ENCODE measurements at places on chromosomes 5 and 9.

- H3K27me3 ChIP-seq = no peaks in the 10 kb centered on the region
- H3K36me3 ChIP-seq = peaks cover 15% of the 10 kb centered on the region
- DNase-seq = no peak
- no peak overlapping the region for H3K4me3 ChIP-seq
- no peaks in the 10 kb centered on the region for H3K4me1 ChIP-seq
Measured at GRCh38 chr5:78787783-78788182, 139.2 kb upstream of the LHFPL2 start.

DNA sequence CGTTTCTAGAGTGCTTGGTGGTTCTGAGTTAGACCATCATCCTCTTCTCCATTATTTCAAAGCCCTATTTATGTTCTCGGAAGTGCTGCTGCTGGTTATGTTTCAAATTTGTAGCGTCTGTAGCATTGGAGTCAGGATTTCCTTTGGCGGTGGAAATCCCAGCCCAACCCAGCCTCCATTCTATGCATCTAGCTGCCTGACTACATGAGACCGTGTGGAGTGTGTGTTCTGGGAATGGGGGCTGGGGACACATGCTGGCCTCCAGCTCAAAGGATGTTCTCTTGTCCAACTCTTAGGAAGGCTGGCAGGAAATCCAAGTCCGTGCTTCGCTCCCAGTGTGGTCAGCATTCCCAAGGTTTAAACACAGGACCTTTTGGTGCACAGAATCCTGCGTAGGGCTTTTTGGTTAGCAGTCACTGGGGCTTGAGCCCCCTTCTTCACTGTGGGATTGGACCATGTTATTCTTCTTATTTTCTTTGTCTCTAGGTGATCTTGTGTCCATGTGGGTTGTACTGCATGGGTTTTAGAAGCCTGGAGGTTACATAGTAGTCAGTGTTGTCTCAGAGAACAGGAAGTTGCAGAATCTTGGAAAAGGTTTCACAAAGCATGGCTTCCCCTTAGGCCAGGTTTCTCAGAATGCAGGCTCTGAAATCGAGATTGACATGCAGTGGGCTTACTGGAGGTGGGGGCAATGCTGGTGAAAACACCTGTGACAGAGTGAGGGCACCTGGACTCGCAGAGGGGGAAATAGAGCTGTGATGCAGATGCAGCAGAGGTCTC, 132.2 kb downstream of the ARHGAP26 start:
- no peaks in the 10 kb centered on the region for H3K27me3 ChIP-seq
- no peaks in the 10 kb centered on the region for H3K4me1 ChIP-seq
- H3K27ac ChIP-seq = peak overlapping the region; percentile 62

DNA sequence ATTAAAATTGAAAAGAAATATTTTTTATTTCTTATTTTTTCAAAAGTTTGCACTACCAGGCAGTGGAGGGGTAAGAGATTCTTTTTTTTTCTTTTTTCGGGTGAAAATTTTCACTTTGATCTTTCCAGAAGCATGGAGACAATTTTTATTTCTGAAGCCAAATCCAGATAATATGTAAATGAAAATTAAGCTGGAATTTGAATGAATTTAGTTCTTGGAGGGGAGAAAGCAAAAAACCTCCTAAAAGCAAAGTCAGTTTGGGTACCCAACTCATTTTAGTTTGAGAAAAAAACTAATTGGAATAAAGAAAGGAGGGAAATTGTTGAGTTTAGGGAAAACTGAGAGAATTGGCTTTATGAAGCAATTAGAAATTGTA, 872 bp downstream of the ZNF618 start:
- DNase-seq = no peak
- H3K27me3 ChIP-seq = peaks cover 8% of the 10 kb centered on the region
- peaks cover 3% of the 10 kb centered on the region for H3K4me1 ChIP-seq
- no peaks in the 10 kb centered on the region for H3K36me3 ChIP-seq
- H3K27ac ChIP-seq = no peak overlapping the region

DNA sequence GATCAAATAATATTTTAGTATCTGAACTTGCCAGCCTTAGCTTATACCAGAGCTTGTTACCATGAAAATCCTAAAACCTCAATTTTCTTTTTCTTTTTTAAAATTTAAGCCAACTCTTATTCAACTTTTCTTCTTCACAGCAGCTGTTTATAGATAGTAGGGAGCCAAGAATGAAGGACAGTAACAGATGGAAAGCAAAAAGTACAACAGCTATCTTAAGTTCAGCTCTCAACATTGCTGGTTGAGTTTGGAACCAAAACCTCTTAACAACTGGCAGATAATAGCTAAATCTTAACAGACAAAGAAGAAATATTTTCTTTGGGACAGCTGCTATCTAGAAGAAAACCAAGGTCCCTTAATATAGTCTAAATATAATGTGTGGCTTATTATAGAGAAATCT, 74.7 kb downstream of the PJA2 start:
- no peak overlapping the region for H3K27ac ChIP-seq
- no peaks in the 10 kb centered on the region for H3K4me1 ChIP-seq
- peaks cover 18% of the 10 kb centered on the region for H3K36me3 ChIP-seq
- no peaks in the 10 kb centered on the region for H3K27me3 ChIP-seq

DNA sequence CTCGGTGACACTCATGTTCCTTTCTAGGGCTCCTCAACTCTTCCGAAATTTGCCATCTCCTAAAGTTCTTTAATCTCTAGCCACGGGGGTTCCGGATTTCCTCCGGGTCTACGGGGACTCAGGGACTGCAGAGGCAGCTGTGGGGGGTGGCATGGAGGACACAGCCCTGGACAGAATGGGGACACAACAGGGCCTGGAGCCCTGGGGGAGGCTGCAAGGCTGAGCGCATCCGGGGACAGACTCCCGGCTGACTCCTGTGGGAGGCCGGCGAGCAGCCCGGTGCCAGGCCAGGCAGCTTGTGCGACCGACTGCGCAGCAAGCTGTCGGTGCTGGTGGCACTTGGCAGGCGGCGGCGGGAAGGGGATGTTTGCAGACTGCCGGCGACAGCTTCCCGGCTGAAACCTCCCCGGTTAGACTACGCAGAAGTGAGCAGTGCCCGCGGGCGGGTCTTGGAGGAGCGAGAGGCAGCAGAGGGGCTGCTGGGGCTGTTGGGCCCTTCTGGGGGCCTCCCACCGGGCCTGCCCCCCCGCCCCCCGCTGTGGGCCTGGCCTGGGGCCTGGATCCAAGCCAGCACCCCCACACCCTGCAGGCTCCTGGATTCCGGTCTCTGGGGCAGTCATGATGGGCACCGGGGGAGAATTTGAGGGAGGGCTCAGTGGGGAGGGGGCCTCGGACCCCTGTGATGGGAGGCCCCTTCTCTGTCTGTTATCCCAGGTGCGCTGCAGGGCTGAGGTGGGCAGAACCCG, 28.7 kb upstream of the UBAC1 start:
- H3K27ac ChIP-seq = no peak overlapping the region
- H3K4me1 ChIP-seq = peaks cover 29% of the 10 kb centered on the region
- no peaks in the 10 kb centered on the region for H3K27me3 ChIP-seq
- peak; percentile 28 for DNase-seq

DNA sequence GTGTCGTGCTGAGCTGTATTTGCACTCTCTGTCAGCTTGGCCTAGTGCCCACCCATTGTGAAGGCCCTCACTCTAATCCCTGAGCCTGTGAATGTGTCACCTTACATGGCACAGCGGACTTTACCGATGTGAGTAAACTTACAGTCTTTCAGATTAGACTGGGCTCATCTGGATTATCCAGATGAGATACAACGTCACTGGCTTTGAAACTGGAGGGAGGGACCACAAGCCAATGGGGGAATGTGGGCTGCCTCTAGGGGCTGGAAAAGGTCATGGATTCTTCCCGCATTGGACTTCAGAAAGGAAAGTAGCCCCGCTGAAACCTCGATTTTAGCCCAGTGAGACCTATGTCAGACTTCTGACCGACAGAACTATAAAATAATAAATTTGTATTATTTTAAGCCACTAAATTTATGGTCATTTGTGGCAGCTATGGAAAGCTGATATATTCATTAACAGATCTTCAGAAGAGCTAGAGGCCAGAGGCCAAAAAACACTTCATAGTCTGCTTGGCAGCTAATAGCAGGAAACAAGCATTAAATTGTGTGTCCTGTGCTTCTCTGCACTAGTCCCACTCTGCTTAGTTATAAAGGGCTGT, 139.0 kb upstream of the GAS1 start:
- no peaks in the 10 kb centered on the region for H3K36me3 ChIP-seq
- DNase-seq = no peak
- H3K27me3 ChIP-seq = peaks cover 25% of the 10 kb centered on the region
- H3K4me1 ChIP-seq = no peaks in the 10 kb centered on the region
- no peak overlapping the region for H3K4me3 ChIP-seq

DNA sequence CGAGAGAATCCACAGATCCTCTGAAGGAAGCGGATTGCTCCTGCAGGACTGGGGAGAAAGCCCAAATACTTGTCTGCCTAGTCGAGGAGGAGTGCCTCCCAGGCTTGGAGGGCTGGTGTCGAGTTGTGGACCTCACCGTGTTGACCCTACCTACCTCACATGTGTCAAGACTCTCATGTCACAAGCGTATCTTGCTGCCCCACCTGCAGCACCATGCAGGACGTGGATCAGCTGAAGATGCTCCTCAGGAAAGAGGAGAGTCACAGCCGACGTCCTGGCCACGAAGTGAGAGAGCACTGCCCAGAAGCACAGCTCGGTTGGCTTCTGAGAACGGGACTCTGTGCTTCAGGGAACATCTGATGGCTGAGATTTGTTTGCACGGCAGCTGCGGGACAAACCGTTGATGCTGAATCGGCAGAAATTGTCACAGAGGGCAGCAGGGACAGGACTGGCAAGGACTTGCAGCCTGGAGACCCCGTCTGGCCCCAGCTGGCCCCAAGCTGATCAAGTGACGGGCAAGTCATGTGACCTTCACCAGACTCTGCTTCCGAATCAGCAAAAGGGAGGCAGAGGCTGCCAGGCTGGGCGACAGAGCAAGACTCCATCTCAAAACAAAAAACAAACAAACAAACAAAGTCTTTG, 119.1 kb upstream of the ITGA1 start:
- H3K27ac ChIP-seq = no peak overlapping the region
- H3K36me3 ChIP-seq = no peaks in the 10 kb centered on the region
- H3K4me1 ChIP-seq = peaks cover 1% of the 10 kb centered on the region
- H3K27me3 ChIP-seq = no peaks in the 10 kb centered on the region
- no peak overlapping the region for H3K4me3 ChIP-seq

Measured in naive thymus-derived CD8-positive, alpha-beta T cell (primary cell).